Stimulated activated CD8-positive, alpha-beta memory T cell treated with anti-CD3 and anti-CD28 coated beads, Interleukin-12 subunit alpha, Interleukin-12 subunit beta, amount 100 ng/mL, for 1 hour (primary cell): ENCODE measurements at places on chromosomes 12 and 14.

- no peak for DNase-seq
These were observed 771 bp upstream of the AVPR1A start for GRCh38 chr12:63151623-63152320.

- no peak for DNase-seq
These were observed 69.7 kb downstream of the MGAT4C start for GRCh38 chr12:86186449-86186848.

DNA sequence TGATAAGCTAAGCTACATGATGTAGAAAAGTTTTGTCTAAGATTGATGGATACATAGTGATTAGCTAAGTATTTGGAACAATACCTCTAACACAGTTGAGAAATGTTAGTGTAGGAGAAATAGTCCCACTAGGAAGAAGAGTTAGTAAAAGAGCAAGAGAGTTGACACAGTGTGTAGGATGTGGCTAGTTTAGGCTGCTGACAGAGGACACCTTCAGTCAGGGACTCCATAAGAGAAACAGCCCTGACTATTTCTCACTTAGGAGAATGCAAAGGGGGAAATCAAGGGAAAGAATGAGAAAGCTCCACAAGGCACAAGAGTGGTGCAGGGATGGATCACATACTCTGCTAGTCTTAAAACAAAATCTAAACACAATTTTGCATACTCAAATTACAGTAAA, 613.7 kb downstream of the SLC16A7 start:
- DNase-seq: no peak

GRCh38 chr14:78683206-78683605, 513.0 kb downstream of the NRXN3 start:
- DNase-seq: no peak

DNA sequence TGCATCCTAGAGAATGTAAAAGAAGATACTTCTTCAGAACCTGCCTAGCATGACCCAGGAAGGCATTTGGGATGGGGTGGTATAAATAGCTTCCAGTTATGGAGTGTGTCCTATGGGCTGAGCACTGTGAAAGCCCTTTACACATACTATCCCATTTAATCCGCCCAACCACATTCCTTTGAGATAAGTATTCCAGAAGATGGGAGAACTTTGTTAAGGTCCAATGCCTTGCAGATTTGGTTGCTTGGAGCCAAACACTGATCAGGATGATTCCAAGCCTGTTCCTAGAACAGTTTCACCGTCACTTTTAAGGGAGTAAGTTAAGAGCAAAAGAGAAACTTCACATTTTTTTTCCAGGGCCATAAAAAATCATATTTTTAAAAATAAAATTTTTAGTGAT, 82.5 kb upstream of the CLMN start:
- no peak for DNase-seq

GRCh38 chr12:52063082-52063924, 6.5 kb upstream of the ATG101 start:
- DNase-seq: no peak
